ENCODE measurements at places on chromosomes 12 and 14. TPM values are rescaled to one million over a fixed set of nuclear protein-coding genes. Genes with fewer than 3 reads are reported as not detected.

GRCh38 chr14:59450716-59451115 is 14.5 kb downstream of the GPR135 start:
- no peak for DNase-seq

DNA sequence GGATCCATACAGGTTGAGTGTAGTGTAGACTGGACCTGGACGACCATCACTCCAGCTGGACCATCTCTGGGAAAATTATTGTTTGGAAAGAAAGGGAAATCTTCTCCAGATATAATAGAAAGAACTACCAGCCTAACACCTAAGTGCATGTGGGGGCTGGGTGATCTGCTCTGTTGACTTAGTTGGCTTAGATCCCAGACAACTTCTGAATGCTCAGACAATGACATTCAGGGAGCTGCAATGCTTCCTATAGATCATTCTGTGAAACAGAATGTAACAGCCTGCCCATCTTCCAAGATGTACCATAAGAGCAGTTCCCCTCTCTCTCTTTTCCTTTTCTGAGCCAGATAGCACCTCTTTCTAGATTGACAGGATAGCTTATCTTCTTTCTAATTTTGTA is 572.8 kb upstream of the STXBP6 start:
- DNase-seq = no peak

DNA sequence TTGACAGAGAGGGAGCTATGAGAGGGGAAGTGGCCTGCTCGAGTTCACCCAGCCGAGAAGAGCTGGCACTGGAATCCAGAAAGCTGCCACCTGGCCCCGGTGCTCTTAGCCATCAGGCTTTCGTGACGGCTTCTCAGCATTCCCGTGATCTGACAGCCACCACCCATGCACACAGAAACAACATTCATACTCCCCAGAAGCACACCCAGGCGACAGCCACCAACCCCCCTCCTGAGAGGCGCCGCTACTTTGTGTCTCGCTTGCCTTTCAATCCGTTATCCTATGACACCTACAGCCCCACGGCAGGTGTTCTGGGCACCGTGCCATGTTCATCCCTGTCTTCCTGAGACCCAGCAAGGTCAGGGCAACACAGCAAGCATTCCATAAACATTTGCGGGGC is 31.4 kb downstream of the PSMC1 start:
- no peak for DNase-seq

- DNase-seq = no peak
Measured at GRCh38 chr12:109482894-109483293, 5.5 kb downstream of the UBE3B start.

DNA sequence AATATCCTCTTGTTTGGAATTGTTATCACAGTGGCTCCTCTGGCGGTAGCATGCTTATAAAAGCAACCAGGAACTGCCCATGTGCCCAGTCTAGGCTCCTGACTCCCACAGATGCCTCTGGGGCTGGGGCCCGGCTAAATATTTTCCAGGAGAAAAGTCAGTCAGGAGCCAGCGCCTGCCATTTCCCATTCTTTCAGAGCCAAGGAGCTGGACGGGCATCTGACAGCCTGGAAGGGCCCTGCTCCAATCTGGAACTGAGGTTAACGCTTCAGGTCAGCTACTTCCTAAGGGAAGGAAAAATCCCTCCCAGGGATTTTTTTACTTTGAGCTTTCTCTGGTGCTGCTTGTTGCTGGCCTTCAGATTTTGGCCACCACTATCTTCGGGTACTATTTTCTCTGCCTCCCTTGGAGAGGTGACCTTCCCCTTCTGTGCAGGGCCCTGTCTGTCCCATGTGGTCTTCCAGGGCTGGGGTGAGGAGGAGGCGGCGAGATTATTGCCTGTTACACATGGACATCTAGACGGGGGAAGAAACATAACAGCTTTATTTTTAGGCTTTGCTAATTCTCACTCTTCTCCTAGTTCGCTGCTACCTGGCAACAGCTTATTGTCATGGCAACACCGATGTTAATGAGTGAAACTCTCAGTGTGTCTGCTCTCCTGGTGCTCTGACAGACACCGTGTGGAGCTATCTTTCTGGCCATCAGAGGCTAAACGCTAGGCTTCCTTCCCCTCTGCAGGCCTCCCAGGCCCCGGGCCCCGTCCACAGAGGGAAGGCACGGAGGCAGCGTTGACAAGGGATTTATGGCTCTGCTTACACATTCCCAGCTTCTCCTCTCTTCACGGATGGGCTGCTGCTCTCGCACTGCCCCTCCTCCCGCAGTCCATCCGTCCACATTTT is 160.4 kb downstream of the CACNA1C start:
- no peak for DNase-seq

DNA sequence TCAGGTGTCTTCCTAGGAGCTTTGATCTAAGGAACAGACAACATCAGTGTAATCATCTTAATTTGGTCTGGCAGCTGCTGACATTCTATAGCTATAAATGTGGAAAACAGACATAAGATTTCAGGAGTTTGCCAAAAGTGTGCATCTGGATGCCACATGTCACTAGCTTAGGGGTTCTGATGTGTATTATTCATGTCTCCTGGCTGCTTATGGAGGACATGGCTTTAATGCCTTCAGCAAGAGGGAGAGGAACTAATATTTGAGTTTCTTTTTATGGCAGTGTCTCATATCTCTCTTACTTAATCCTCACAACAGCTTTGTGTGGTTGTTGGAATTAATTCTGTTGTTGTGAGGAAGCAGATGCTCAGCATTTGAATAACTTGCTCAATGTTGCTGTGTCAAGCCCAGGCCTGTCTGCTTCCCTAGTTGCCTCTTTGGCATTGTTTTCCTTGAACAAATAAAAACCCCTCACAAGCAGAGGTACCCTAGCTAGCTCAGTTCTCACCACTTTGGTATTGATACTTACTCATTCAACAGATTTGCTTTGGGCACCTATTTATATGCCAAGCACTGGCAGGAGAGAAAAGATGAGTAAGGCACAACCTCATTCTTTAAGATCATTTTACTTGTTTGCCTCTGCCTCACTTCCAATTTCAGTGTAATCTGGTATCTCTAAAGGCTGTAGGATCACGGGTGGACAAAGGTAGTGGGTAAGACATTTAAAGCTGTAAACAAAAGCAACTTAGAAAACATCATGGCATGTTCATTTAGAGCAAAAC is 39.8 kb upstream of the EID3 start:
- no peak for DNase-seq

GRCh38 chr14:51185180-51185579 is 54.9 kb upstream of the TMX1 start:
- no peak for DNase-seq

DNA sequence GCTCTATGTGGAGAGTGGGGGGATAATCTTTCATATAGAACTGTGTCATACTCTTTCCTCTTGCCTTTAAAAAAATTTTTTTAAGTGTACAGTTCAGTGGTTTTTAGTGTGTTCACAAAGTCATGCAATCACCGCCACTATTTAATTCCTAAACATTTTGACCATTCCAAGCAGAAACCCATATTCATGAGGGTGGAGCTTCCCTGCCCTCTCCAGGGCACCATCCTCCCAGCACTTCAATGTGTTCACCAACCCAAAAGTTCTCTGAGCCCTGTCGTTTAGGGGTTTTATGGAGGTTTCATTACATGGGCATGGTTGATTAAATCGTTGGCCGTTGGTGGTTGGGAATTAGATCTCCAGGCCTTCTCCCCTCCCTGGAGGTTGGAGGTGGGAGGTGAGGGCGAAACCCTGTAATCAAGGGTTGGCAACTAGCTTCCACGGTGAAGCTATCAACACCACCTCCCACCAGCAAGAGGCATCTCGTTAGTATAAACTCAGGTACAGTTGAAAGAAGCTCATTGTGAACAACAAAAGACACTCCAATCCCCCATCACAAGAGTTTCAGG is 42.8 kb upstream of the WNK1 start:
- no peak for DNase-seq

- no peak for DNase-seq
Measured at GRCh38 chr14:30156571-30156970, 228.9 kb upstream of the PRKD1 start.

- DNase-seq = no peak
Measured at GRCh38 chr12:132886529-132887477, 602 bp downstream of the CHFR start.

DNA sequence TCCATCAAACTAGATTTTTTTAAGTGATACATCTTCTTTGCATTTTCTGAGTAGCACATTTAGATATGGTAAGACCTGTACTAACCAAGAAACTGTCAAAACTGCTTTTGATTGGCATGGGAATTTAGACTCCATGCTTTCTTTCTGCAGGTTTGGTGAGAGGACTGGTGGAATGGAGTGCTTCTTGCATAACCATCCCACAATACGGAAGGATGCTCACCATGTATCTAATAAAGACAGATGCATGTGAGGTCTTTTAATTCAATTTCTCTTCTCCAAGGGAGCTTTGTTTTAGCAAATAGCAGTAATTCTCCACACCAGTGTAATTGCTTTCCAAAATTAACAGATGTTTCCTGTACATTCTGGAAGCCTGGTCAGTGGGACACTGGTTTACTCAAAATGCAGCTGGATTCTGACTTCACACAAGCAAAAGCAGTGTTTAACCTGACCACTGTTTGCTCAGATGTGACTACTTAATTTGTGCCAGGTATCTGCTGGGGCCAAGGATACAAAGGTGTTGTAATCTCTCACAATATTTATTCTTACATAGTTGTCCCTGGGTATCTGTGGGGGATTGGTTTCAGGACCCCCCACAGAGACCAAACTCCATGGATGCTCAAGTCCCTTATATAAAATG is 26.1 kb downstream of the FGD6 start:
- no peak for DNase-seq

GRCh38 chr14:103854017-103854808 is 6.8 kb upstream of the PPP1R13B start:
- peak; percentile 65 for DNase-seq

Gene BAZ2A
- total RNA-seq = 47.0 TPM

Gene ALX1
- not detected for total RNA-seq

Gene TDRD9
- not detected for total RNA-seq

Gene GRIP1
- total RNA-seq = 0.37 TPM

Gene RFX4
- total RNA-seq = not detected

Gene LRIG3
- 9.5 TPM for total RNA-seq

Gene B4GALNT3
- total RNA-seq = 0.27 TPM

Gene ANO2
- total RNA-seq = 1.4 TPM
